ENCODE measurements at places on chromosomes 2 and 18.

DNA sequence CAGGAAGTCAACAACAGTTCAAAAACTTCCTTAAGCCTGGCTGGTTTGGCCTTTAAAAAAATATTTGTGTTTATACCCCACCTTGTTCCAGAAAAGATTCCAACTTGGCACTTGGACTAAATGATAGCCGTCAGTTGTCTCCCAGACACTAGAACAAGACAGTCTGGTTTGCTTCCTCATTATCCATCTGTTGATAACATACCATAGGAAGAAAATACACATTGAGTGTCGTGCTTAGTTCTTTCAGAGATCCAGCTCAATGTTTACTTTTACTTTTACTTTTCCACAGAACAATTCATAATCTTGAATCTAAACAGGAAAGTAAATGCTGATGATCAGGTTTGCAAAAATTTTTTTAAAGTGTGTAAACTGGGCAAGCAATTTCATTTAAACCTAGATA is 2.4 kb upstream of the VPS54 start:
- no peak for DNase-seq

- no peak for DNase-seq
Observed at GRCh38 chr2:109171444-109172334, 42.7 kb downstream of the SH3RF3 start.

DNA sequence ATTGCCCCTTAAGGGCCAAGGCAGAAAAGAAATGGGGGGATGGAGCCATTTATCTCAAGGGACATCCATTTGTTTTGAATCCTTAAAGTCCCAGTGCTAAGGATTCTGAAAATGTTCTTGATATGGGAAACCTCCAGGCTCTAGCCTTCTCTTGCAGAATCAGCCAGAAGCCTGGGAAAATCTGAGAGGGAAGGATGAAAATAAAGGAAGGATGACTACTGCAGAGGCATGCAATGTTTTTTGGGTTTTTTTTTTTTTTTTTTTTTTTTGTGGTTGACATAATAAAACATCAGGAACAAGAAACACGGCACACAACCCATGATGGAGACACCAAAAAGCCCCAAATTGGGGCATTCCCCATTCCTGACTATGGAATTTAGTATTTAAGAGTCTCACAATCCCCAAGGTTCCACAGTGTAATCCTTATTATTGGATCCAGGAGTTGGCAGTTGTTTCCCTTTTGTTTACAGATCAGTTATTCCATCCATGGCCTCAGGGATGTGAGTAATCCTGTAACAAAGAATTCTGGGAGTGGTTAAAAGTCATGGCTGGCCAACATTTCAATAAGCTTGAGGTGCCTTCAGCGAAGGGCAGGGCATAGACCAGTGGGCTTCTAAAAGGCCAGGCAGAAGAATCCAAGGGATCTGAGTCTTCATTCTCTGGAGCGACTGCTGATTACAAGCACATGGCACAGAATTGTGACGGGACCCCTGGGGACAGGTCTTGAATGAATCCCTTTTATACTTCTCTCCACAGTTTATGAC is 337.5 kb downstream of the GULP1 start:
- DNase-seq = no peak

DNA sequence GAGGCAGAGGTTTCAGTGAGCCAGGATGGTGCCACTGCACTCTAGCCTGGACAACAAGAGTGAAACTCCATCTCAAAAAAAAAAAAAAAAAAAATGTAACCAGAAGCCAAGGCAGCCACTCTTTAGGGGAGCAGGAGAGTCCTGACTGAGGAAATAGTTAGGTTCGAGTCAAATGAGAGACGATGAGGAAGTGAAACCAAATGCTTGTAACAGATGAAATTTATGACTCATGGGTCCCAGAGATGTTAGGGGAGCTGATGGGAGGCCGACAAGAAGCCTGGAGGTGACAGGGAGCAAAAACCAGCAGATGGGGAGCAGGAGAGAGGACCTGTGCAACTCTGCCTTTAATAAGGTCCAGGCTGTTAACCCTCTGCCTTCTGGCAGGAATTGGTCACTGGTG is 756.1 kb upstream of the DDX18 start:
- DNase-seq = no peak

DNA sequence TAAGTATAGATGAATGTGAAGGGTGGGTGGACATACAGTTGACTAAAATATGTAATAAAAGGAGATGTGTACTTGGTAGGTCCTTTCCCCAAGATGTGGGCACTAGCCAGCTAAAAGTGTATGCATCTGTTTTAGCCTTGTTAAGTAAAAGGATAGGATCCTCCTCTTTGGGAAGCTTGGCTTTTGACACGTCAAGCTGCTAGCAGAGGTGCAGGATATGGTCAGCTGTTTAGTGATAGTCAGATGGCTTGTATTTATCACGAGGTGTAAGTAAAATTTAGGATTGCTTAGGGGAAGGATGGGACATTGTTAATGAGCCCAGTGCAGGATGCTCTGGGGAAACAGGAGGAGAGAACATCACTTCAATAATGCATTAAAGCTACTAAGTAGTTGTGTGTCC is 1.5 kb downstream of the MFSD6 start:
- DNase-seq = no peak
